ENCODE measurements at places on chromosomes 13 and 19.

DNA sequence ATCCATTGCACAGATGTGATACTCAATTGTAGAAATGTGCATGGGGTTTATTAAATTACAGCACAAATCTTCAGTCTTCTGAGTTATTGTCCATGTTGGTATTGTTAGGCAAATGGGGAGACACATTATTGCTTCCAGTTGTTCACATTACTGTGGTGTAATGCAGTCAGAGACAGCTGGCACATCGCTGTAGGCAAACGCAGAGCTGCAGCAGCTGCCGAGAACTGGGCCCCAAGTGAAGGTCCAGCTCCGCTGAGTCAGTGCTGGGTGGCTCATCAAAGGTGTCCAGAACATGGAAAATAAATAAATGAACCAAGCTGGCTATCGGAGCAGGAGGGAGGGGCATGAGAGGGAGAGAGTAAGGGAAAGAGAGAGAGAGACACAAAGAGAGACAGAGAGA, 299.1 kb upstream of the OBI1 start:
- DNase-seq, result no peak

DNA sequence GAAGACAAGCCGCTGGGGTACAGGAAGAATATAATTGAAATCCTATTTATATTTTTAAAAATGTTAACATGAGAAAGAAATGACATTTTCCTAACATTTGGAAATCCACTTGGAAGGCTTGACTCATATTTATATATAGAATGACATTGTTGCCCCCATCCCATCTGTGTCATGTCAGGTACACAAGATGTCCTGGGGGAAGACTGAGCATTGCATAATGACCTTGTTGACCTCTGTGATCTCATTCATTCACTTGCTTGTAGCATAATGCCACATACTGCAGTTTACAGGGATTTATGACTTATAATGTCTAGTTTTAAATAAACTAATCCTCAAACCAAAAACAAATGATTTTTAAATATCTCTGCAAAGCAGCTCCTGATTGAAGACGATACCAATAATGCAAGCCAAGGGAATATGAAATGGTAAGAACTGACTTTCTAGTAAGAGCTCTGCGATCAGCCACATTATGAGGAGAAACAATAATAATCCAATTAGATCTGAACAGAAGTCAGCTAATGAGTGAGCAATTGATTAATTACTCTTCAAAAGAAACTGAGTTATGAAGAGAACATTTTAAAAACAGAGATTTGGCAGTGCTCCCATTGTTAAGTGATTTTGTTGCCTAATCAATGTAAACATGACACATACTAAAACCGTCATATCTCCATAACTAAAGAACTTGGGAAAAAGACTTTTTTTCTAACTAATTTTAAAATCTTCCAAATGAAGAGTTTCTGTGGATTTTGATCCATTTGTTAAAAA, 21.2 kb upstream of the VWA8 start:
- DNase-seq, result no peak

DNA sequence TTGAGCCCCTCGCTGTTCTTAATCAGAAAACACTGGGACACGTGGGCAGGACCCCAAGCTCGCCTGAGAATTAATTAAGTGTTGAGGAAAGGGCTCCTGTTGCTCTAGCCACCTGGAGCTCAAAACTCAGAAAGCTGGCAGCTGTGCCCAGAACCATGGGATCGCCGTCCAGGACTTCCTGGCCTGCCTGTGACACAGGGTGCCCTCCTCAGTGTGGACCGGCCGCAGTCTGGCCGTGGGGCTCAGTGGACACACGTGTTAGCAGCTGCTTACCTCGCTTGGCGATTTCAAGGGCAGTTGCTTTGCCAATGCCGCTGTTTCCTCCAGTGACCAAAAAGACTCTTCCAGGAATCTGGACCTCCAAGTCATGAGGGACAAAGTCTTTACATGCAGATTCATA, 4.7 kb downstream of the DHRS12 start:
- DNase-seq, result no peak

- no peak for DNase-seq
Measured at GRCh38 chr13:111901267-111901915, 165.6 kb upstream of the SOX1 start.
